ENCODE measurements at places on chromosomes 1 and 21.

DNA sequence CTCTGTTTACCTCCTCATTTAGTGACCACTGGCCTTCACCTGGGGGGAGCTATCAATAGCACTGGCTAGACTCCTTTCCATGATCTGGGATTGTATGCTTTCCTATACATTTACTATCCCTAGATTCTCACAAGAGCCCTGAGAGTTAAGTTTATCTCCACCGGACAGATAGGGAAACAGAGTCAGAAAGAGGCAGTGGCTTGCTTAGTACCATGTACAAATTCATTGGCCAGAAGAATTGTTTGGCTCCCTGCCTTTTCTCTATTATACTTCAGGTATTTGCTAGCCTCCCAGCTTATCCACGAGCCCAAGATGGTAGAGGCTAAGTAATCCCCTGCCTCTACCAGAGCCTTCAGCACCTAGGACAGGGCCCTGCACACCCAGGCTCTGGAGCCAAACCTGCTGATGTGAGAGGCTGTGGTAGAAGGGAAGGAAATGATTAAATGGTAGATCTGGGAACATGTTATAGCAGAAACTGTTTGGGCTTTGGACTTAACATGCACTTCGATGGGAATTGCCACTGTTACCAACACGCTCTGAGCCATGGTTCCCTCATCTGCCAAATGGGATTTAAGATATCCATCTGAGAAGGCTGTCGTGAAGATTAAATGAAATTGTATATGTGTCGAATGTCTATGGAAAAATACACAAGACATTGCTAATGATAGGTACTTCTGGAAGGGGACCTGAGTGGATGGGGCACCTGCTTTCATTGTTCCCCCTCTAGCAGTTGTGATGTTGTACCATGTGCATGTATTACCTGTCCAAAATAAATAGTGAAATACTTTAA is 3.1 kb upstream of the BLACAT1 start:
- no peak for DNase-seq

DNA sequence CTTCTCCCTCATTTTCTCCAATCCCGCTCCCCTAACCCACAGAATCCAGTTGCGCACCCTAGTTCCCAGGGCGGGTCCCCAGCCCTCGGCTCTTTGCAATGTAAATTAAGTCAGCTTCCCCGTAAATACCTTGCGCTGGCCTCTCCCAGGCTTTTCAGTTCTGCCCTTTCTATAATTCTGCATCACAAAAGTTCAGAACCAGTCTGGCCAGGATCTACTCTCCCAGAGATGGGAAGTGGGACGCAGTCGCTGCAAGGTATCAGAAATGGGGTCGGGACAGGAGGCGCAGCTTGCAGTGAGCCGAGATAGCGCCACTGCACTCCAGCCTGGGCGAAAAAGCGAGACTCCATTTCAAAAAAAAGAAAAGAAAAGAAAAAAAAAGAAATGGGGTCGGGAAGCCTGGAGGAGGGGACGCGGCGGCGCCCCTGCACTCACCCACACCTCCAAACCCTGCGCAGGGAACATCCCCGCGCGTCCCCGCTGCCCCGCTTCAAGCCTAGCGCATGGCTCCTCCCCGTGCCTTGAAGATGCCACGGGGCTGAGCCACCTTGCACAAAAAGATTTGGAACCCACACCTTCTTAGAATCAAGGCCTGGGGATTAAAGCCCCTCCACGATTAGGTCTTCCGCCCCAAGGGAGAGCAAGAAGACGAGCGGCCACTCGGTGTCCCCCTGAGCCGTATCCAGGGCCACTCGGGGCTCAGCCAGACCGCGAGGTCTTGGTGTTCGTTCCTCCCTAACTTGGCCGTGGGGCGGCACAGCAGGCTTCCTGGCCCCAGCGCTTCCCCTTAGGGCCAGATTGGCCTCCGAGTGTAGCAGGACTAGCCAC is 27.2 kb upstream of the ITLN2 start:
- DNase-seq, result no peak

GRCh38 chr1:151537112-151537511 is 3.0 kb upstream of the TUFT1 start:
- no peak for DNase-seq

- no peak for DNase-seq
Observed at GRCh38 chr1:200090252-200091159, 63.0 kb downstream of the NR5A2 start.

DNA sequence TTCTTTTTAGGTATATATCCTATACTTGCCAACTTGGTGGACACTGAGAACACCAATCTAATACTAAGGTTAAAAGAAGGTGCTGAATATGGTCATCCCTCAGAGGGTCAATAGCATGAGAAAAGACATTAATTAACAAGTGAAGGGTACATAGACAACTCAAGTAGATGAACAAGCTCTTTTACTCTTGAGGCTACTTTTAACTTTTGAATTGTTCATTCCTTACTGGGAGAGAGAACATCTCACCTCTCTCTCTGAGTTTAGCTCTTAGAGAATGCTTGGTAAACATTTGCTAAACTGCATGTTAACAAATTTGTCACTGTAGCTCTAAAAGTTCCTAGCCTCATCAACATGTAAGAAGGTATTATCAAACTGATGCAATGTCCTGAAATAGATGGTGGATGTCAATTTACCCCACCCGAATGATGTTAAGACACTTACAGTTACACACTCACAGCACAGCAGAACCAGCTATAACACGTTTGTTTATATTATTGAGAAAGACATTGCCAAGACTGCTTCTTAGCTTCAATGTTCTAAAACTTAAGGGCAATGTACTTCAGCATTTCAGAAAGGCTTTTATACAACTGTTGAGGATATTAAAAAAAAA is 35.9 kb downstream of the HEATR1 start:
- no peak for DNase-seq

- DNase-seq, result no peak
Observed at GRCh38 chr21:46254208-46254975, 25.8 kb upstream of the LSS start.

DNA sequence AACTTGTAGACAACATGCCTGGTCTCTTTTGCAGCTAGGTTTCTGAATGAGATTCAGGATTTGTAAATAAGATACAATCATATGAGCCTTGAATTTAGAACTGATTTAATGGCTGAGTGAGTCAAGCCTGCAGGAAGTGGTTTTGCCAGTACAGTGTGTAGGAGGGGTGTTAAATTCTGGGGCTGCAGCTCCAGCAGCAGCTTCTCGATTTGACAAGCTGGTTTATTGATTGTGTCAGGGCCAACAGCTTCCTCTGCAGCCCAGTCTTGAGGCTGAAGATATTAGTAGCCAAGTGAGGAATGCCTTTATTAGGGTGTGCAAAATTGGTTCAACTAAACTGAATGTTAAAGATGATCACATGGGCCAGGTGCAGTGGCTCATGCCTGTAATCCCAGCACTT is 11.5 kb upstream of the PLA2G5 start:
- no peak for DNase-seq

- DNase-seq, result no peak
Observed at GRCh38 chr1:167483790-167484189, 34.5 kb downstream of the CD247 start.

DNA sequence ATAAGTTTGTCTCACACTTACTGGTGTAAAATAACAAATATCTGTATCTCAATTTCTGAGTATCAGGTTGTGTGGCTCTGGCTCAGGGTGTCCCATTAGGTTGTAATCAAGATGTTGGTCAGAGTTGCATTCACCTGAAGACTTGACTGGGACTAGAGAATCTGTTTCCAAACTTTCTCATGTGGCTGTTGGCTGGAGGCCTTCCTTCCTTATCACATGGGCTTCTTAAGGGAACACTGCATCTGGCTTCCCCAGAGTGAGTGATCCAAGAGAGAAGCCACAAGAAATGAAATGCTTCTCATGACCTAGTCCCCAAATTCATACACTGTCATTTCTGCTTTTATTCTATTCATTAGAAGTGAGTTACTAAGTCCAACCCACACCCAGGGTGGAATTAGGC is 568.4 kb upstream of the CAMK1G start:
- no peak for DNase-seq

- no peak for DNase-seq
Observed at GRCh38 chr1:28200234-28200873, 23.9 kb upstream of the PTAFR start.

GRCh38 chr1:200628223-200628881 is 7.8 kb upstream of the KIF14 start:
- no peak for DNase-seq

GRCh38 chr1:234730770-234731568 is 121.0 kb upstream of the IRF2BP2 start:
- DNase-seq, result peak; percentile 42

DNA sequence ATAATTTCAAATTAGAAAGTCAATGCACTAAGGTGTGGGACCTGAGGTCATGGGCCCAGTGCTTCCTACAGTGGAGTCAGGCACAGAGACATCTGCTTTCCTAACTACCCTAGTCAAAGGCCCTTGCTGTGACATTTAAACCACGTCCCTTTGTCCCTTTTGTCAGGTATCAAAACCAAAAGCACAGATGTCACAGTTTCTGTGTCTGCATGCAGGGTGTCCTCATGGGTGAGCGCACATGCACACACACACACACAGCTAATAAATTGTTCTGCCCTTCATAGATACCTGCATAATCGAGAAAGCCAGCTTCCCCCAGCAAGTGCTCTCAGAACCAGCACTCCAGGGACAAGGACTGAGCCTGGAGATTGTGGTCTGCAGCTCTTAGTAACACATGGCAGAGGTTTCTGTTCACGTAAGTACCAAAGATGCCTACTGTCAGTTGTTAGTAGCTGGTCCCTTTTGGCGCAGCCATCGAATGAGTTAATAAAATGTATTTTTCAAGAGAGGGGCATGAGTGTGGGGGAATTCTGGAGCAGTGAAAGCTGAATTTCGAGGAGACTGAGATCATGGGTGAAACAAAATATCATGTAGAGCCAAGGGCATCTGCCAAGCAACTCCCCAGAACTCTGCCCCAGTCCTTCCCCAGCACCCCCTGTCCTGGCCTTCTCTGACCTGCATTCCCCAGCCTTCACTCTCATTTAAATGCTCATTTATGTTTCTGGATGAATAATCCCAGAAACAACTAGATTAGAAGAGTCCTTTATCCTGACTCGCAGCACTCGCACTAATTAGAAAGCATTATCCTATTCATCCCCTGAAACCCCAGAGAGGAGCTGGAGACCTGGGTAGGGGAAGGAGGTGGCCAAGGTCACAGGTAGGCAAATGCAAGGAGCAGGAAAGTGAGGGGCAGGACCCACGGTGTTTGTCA is 25.5 kb downstream of the TNR start:
- DNase-seq, result no peak

DNA sequence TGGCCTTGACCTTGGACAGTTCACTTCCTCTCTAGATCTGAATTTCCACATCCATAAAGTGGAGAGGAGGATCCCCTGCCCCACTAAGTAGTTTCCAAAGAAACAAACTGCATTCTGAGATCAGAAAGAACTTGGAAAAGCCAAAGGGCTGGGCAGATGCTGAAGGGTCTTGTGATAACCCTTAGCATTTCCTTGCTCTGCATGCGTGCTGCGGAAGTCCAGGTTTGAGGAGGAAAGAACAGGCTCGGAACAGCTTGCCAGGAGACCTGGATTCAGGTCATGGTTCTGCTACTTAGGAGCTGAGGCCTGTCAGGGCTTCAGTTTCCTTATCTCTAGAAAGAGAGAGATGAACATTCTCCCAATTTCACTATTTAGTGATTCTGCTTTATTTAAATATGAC is 27.2 kb downstream of the IGFN1 start:
- DNase-seq, result no peak

DNA sequence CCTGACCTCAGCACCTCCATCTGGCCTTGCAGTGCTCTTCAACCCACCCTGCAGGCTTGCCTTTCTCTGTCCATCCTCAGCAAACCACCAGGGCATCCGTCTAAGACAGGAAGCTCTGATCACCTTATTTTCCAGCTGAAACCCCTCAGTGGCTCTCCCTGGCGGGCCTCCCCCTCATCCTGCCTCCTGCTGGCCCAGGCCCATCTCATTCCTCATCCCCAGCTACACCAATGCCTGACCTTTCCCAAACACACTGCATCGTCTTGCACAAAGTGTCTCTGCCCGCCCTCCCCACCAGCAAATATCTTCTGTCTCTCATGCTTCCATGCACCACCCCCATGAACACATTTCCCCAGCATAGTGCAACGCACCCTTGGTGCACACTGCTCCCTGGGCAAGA is 205.0 kb downstream of the TOMM20 start:
- DNase-seq, result no peak

GRCh38 chr1:13775459-13775858 is 75.5 kb downstream of the PRDM2 start:
- no peak for DNase-seq

GRCh38 chr1:42765269-42765668 is 1.6 kb downstream of the P3H1 start:
- DNase-seq, result no peak

- DNase-seq, result no peak
Observed at GRCh38 chr1:215526846-215527151, 40.3 kb upstream of the KCTD3 start.

DNA sequence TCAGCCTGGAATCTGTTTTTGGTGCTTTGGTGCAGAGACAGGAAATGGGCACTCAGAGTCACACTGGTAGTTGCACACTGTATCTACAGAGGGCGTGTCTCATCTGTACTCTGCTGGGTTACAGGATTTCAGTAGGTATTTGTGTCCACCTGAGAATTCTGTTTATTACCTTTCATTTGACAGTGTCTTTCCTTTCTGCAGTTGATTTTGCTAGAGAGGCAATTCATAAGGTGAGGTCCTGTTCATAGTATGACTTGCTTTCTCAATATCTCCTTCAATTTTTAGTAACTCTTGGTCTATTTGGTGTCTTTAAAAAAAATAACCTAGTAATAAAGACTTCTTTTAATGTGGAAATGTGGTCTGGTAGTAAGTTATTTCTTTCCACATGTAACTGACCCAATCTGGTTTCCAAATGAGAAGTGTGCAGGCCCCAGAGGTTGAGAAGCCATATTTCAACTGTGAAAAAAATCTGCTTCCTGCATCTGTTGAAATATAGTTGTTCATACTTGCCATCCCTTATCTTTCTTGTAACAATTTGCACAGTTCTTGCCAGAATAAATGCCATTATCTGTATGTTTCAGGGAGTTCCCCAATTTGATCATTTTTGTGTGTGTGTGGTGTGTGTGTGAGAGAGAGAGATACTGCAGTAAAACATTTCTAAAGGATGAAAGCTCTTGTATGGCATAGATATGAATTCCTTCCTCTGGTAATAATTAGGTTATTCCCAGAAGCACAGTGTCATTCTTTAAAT is 78.4 kb upstream of the DNAJC6 start:
- DNase-seq, result no peak

GRCh38 chr1:149883598-149884247 is 15.6 kb upstream of the BOLA1 start:
- DNase-seq, result no peak

DNA sequence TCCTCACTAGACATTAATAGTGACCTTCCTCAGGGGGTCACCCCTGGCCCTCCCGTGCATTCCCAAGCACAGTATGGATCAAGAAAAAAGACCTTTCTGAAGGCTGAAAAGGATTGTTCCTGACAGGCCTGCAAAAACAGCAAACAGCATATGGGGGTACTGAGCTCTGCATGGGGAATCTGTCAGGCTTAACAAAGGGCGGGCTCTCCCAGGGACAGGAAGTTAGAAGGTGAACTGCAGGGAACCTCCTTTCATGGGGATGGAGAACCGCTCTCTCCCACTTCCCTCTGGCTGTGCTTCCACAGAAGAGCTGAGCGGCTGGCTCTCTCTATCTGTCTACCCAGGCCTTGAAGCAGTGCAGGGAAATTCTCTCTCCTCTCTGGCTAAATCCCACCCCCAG is 91.7 kb downstream of the DTL start:
- DNase-seq, result no peak
